ENCODE measurements at places on chromosomes 4 and X. TPM values are rescaled to one million over a fixed set of nuclear protein-coding genes. Genes with fewer than 3 reads are reported as not detected.
A peak's percentile ranks its signal among the peaks of the same experiment; 100 is the strongest.

- DNase-seq: no peak
Observed at GRCh38 chrX:84175958-84176357, 12.0 kb downstream of the RPS6KA6 start.

DNA sequence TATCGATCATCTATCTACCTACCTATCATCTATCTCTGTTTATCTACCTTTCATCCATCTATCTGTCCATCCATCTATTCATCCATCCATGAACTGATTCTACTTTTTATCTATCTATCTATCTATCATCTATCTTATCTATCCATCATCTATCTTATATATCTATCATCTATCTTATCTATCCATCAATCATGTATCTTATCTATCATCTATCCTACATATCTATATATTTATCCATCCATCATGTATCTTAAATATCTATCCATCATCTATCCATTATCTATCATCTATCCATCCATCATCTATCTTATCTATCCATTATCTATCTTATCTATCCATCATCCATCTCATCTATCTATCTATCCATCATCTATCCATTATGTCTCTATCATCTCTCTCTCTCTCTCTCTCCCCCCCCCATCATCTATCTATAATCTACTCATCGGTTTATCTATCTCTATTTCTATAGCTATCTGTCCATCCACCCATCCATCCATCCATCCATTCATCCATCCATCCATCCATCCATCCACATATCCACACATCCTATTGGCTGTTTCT is 20.9 kb downstream of the ARSD start:
- DNase-seq: no peak

- no peak for DNase-seq
Observed at GRCh38 chr4:6278801-6279197, 9.1 kb downstream of the WFS1 start.

Gene CENPI
- 0.76 TPM for total RNA-seq

DNA sequence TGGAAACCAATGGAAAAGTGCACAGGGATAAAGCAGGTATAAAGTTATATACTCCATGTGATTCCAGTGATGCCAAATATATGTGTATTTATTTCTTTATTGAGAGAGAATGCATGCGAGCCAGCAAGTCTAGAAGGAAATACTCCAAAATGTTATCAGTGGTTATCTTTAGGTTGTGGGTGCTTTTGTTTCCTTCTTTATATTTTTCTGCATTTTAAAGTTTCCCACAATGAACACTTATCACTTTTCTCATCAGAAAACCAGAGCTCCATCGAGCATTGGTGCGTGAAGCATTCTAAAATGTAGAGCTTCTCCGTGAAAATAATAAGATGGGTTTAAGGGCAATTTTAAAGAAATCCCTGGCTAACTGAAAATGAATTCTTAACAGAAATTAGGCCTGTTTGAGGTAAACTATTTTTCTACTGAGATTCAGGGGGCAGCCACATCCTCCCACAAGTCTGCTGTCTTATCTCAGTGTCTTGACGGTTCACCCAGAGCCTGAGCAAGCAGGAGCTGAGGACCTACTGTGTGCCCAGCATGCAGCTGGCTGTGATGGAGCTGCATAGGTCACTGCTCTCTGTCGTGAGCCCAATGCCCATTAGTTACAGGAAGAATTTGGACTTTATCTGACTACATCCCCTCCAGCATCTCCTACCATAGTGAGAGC is 18.7 kb upstream of the CD40LG start:
- DNase-seq: no peak

- DNase-seq: peak; percentile 55
Observed at GRCh38 chr4:37978248-37978924, 18.2 kb downstream of the PTTG2 start.

Gene STPG2
- total RNA-seq: 5.2 TPM

Gene GPRASP1
- total RNA-seq: 8.4 TPM

Gene CT83
- not detected for total RNA-seq

- DNase-seq: no peak
Observed at GRCh38 chrX:80354966-80355465, 65.2 kb upstream of the TENT5D start.

- no peak for DNase-seq
Observed at GRCh38 chr4:38537666-38538065, 126.3 kb upstream of the KLF3 start.

- no peak for DNase-seq
Observed at GRCh38 chrX:106948641-106949040, 28.4 kb downstream of the CLDN2 start.

Gene TCEAL7
- 2.1 TPM for total RNA-seq

Gene LRCH2
- total RNA-seq: 2.9 TPM

- DNase-seq: no peak
Observed at GRCh38 chr4:22129454-22130029, 181.0 kb upstream of the KCNIP4 start.

DNA sequence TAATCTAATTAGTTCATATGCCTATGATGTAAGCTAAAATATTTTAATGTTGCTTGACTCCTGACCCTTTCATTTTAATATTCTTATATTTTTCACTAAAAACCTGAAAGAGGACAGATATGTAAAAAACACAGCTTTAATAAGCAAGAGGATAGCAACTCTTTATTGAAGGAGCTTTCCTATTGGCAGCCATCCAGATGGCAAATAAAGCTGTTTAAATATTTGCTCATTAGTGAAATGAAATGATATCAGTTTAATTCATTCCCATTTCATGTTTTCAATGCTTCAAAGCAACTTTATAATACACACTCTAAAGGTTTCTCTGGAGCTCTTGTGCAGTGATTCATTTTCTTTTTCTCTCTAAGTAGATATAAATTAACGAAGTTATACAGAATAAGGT is 473.4 kb downstream of the PCDH7 start:
- no peak for DNase-seq

GRCh38 chrX:41184312-41184711 is 99.1 kb downstream of the USP9X start:
- DNase-seq: no peak

- no peak for DNase-seq
Observed at GRCh38 chr4:141376769-141377168, 156.1 kb downstream of the ZNF330 start.

- peak; percentile 29 for DNase-seq
Observed at GRCh38 chr4:16360694-16361262, 134.5 kb upstream of the TAPT1 start.

- DNase-seq: no peak
Observed at GRCh38 chrX:36581030-36581429, 427.1 kb upstream of the FAM47C start.

- peak; percentile 74 for DNase-seq
Observed at GRCh38 chr4:3607690-3608552, 75.7 kb upstream of the LRPAP1 start.

Gene ANOS1
- 46.5 TPM for total RNA-seq

DNA sequence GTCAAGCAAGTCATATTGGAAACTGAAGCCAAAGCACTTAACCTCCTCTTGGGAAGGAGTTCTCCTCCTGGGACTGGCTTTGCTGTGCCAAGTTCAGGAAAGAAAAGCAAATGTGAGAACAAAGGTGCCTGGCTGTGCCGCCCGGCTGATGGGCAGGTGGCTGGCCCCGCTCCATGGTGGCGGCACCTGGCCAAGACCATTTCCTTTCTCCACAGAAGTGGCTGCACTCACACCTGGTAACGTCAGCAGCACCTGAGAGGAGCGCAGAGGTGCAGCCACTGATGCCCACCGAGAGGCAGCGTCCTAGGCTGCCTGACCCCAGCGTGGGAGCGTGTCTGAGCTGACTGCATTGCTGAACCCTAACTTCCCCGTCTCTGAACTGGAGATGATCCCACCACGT is 54.3 kb downstream of the DCTD start:
- peak; percentile 95 for DNase-seq

DNA sequence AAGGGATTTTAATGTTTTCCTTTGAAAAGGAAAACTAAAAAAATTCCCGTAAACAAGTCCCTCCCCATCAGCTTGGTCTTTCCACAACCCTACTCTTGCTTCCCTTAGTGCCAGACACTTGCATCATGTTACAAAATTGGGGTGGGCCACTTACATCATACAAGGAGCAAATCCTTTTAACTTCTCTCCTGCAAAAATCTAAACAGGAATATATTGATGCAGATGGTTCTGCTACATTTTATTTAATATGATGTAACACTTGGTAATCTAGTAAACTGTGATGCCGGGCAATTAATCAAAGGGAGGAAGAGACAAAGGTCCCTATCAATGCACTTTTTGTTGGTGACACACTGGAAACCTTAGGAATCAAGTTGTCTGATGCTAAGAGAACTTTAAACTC is 125.3 kb downstream of the UBE2K start:
- no peak for DNase-seq

GRCh38 chr4:172035562-172035961 is 222.4 kb downstream of the GALNTL6 start:
- DNase-seq: no peak

Gene XK
- 2.1 TPM for total RNA-seq

- DNase-seq: peak; percentile 28
Observed at GRCh38 chr4:25107827-25108516, 52.3 kb downstream of the SEPSECS start.

- DNase-seq: no peak
Observed at GRCh38 chr4:26484032-26484515, 6.2 kb downstream of the CCKAR start.

Gene VCX2
- not detected for total RNA-seq

- peak; percentile 34 for DNase-seq
Observed at GRCh38 chr4:8541981-8542715, 38.0 kb upstream of the GPR78 start.

GRCh38 chr4:87015416-87015815 is 80.6 kb downstream of the AFF1 start:
- DNase-seq: no peak

GRCh38 chrX:77404419-77404818 is 42.8 kb upstream of the FGF16 start:
- DNase-seq: no peak

GRCh38 chrX:38095971-38096529 is 89.7 kb downstream of the SYTL5 start:
- DNase-seq: no peak

Gene TLL1
- total RNA-seq: 8.4 TPM

Gene RS1
- 1.0 TPM for total RNA-seq

DNA sequence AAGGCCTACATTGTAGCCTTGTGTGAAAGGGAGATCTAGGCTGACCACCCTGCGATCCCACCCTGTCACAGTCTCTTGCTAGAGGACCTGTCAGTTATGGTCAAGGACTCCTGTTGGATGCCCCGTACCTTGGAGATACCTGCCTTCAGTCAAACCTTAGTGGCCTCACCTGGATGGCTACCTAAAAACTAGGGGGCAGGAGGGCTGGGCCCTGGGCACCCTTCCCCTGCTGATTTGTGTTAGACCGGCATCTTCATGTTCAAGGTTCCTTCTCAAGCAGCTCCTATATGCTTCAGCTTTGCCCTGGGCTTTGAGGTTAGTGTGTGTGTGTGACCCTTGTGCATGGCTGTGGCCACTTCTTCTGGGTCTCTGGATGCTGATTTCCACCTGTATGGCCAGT is 35.3 kb downstream of the CCKAR start:
- DNase-seq: no peak

- DNase-seq: no peak
Observed at GRCh38 chr4:28232376-28232775, 1371.7 kb downstream of the STIM2 start.

Gene ZDHHC15
- 1.0 TPM for total RNA-seq

Data from upper lobe of left lung (tissue), 6 donors.